ENCODE measurements at places on chromosomes 3 and 15. TPM values are rescaled to one million over a fixed set of nuclear protein-coding genes. Genes with fewer than 3 reads are reported as not detected.

IMPG2 gene
- total RNA-seq = 0.13 TPM

GRCh38 chr15:65177901-65178300 lies 7.2 kb downstream of the CLPX start:
- DNase-seq = no peak

DNA sequence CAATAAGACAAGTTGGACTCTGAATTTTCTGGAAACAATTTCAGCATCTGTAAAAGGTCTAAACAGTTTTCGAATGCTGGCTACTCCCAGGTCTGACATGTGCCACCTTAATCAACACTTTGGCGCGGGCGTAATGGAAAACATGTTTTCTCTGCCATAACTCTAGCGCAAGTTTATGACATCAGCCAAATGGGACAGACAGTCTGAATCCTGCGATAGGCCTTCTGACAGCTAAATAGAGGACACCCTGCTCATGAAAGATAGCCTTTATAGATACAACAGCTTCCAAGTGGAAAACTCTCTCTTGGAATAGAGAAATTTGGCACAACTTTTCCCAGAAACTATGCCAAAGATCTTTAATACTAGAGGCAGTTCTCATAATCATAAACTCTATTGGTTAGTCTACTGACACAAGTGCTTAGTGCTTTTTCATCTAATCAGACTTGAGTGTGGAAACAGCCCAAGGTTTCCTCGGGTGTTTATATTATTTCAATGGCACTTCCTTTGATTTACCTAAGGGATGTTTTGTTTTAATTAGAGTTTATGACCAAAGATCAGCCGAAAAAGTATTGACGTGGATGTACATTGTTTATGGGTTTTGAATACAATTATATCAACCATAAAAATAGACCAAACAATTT lies 120.1 kb upstream of the DPH6 start:
- no peak for DNase-seq

GRCh38 chr3:188722963-188723362 lies 448.8 kb upstream of the TPRG1 start:
- no peak for DNase-seq

DNA sequence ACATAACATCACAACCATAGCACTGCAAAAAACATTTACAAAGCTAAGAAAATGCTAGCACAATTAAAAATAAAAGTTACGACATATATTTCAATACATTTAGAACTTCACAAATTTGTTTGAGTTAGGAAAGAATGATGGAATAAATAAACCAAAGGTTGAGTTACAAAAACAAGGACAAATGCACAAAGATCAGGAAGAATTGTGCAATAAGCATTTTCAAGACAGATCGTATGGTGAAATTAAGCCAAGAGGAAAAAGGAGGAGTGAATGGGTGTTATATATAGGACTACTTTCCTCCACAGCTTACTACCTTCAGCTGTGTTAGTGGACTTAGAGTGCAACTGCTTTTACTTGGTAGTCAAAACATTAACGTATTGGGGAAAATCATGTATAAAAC lies 5.9 kb upstream of the CTXN2 start:
- DNase-seq = no peak

DNA sequence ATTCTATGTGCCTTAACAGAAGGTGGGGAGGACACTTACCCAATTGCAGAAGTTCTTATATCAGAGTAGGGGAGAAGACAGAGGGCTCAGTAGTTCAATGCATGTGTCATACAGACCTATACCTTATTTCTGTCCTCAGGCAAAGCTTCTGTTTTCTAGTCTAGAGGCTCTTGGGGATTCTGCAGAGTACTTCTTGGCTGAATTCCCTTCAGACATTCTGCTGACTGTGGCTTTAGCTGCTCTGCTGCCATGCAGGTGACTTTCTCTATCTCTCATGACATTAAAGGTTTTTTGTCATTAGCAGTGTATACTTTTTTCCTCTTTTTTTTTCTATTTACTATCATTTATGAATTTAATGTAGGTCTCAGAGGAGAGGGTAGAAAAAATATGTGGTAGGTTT lies 172.8 kb upstream of the PLSCR5 start:
- no peak for DNase-seq

MELTF gene
- 28.2 TPM for total RNA-seq

ATP1B3 gene
- total RNA-seq = 354 TPM

DNA sequence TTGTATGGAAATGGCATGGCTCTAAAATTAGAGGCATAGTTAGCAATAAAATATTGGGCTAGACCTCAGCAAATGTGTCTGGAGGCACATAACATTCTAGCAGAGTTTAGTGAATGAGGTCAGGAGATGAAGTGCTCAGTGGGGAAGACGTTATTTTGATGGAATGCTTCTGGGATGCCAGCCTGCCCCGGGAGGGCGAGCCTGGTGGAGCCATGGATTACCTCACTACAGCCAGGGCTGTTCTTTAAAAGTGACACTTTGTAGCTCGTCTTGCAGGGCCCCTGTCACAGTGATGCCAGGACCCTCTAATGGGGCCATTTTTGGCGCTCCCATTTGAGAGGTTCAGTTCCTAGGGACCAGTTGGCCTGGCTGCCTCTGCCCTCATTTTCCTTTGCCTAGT lies 48.5 kb downstream of the PXYLP1 start:
- DNase-seq = no peak

APOD gene
- 362 TPM for total RNA-seq

DNA sequence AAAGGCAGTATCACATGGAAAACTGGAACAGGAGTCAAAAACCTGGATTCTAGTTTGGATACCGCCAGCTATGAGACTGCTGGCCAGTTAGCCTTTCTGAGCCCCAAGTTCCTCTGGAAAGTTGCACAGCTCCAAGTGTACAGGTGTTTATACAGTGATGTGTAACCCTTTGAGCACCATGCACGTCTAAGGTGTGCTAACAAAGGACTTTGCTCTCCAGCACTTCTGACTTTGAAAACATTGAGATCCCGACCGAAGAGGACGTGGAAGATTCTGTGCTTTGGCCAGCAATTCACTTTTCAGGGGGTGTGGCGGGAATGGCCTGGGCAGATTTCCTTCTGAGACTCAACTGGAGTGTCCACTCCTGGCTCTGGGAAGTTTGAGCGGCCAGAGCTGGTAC lies 45.8 kb upstream of the UMPS start:
- no peak for DNase-seq

DNA sequence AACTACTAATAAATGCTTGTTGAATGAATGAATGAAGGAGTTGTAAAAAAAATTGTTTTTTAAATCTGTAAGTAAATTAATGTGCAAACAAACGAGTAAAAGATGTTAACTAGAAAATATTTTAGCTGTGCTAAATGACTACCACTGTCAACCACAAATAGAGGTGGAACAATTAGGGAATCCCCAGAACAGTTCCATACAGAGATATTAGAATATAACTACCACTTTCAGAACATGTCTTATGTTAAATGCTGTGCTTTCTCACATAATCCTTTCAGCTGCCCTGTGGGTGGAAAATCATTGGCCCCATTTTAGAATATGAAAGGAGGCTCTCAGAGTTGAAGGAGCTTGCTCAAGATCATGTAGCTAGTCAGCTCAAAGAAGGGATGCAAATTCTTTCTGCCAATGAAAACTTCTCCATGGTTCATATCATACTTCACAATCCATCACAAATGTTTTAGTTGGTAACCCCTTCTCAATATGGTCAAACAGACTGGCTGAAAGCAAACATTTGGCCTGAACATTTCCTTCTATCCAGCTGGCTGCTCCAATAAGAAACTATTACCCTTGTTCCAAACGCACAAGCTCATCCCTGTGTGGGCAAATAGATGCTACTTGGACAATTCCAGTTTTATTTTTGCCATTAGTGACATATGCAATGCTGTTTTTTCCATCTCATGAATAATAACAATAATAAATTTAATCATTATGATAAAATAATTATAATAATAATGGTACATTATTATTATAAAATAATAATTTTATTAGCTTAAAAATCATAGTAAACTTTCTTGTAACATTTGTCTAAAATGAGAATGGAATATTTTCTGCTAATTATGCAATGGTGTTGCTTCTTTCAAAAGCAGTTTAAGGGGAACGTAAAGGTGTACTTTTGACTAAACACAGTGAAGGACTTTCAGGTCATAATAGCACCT lies 290.4 kb upstream of the STT3B start:
- DNase-seq = no peak

DNA sequence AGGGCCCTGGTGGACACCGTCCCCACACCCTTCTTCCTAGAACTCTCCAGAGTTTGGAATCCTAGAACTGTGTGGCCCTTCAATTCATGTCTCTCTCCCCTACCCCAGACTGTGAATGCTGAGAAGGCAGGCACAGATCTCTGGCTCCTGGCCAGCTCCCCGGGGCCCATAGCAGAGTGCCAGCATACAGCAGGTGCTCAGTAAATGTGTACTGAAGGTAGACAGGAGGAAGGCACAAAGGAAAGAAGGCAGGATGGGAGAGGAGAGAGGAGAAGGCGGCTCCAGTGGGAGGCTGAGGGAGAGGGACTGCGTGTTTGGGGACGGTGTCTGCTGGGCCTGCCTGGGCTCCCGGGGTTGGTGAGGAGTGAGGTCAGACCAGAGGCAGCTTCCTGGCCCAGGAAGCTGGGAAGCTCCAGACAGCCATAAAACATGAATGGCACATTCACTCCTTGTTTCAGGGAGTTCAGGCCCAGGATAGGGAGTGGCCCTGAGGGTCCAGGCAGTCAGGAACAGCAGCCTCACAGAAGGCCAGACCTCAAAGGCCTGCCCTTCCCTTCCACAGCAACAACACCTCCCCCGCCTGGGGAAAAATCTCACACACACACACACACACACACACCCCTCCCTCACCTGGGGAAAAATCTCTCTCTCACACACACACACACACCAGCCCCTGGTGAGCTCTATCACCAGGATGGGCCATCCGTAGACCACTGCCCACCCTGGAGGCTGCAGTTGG lies 137.1 kb upstream of the PRR20G start:
- DNase-seq = no peak

- no peak for DNase-seq
These were observed 35.7 kb downstream of the ATG7 start for GRCh38 chr3:11307830-11308432.

DNA sequence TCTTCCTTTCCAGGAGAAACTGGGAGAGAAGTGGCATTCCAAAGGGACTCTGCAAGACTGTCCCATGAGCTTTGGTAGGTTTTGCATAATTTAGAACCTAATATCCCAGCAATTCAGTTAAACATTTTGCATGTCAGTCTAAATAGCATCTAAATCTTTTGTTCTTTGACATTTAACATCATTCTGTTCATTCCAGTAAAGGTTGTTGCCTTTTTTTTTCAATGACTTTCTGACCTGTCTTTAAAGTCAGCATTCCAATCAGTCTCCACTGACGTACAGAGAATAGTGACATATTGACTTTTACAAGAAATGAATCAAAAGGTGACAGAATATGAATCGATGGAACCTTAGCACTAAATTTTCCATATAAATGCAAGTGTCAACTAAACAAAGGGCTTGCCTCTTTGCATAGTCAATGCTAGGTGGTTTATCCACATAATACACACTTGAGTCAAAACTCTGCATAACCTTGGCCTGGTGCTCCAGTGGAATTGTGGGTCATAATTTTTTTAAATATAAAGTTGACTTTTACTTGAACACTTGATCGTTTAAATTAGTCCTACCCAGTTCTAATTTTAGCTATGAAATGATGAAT lies 370.1 kb downstream of the CNTN6 start:
- DNase-seq = no peak

- no peak for DNase-seq
These were observed 196.7 kb upstream of the TPRG1 start for GRCh38 chr3:188974856-188975599.

- no peak for DNase-seq
These were observed 61.7 kb upstream of the PIAS1 start for GRCh38 chr15:67992411-67992810.

DNA sequence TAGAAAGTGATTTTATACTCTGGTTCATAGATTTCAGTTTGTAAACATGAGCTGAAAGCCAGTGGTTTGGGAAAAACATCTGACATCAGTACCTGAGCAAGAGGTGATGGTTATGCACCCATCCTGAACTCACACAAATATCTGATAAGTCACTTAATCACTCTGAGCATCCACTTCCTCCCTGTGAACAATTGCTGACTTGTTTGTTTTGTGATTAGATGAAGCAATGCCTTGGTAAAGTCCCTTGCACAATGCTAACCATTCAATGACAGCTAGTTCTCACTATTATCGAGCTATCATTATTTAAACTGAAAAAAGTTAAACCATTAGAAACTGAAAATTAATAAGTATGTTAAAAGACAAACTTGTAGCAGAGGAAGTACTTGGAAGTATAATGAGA lies 303.0 kb downstream of the PLOD2 start:
- DNase-seq = no peak

DNA sequence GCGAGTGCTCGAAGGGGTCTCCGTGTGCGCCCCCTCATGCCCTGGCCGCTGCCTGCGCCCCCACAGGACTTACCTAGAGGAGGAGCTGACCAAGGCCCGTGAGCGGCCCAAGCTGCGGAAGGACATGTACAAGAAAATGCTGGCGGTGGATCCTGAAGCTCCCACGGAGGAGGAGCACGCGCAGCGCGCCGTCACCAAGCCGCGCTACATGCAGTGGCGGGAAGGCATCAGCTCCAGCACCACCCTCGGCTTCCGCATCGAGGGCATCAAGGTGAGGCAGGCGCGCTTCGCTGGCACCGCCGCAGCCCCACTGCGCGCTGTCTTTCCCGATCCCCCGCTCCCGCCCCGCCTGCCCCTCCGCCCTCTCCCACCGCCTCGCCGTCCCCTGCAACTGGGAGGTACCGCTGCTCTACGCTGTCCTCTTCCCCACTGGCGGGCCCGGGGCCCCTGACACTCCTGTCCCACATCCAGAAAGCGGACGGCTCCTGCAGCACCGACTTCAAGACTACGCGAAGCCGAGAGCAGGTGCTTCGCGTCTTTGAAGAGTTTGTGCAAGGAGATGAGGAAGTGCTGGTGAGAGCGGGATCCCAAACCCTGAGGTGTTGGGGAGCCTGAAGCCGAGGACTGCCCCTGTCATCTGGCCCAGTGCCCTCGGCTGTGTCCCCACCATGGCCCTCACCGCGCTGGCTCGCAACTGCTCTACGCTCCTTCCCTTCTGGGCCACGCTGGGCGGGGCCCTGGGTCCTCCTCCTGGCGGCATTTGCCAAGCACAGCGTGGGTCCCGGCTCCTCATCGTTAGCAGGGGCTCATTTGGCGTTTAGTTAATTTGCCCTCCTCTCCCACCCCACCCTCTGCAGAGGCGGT lies 8.5 kb downstream of the ITPKA start:
- no peak for DNase-seq

SCG5 gene
- total RNA-seq = 5.3 TPM

GRM2 gene
- total RNA-seq = 0.22 TPM

DNA sequence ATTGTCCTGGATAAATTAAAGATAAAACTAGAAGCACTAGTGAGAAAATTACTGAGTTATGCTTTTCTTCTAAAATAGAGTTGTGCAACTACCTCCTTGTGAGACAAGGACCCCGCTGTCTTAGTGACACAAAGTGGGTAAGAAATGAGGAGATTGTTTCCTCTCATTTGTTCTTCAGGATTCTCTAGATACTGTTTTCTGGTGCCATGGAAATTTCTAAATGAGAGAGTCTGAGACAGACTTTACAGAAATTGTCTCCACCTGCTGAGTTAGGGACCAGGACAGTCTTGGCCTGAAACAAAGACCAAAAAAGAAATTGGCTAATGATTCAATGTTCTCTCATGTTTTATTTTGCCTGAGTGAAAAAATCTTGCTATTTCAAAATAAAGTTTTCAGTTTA lies 427.5 kb downstream of the TUSC7 start:
- DNase-seq = no peak

- DNase-seq = no peak
These were observed 36.1 kb upstream of the PLSCR5 start for GRCh38 chr3:146640955-146641867.

- DNase-seq = no peak
These were observed 168.8 kb downstream of the PEX5L start for GRCh38 chr3:179867961-179868360.
